ENCODE measurements at places on chromosomes 2 and 18.

- no peaks in the 10 kb centered on the region for H3K27me3 ChIP-seq
- H3K4me1 ChIP-seq, result no peaks in the 10 kb centered on the region
- H3K4me3 ChIP-seq, result no peak overlapping the region
- peaks cover 74% of the 10 kb centered on the region for H3K36me3 ChIP-seq
Measured at GRCh38 chr2:48461721-48462120, 68.2 kb upstream of the STON1 start.

GRCh38 chr2:52467189-52467588 lies 1300.4 kb upstream of the CHAC2 start:
- H3K4me1 ChIP-seq, result no peaks in the 10 kb centered on the region
- H3K27me3 ChIP-seq, result no peaks in the 10 kb centered on the region

- no peak overlapping the region for H3K4me3 ChIP-seq
- DNase-seq, result peak; percentile 66
- no peaks in the 10 kb centered on the region for H3K27me3 ChIP-seq
Measured at GRCh38 chr2:230798769-230799399, 65.9 kb upstream of the ITM2C start.

- no peak overlapping the region for H3K27ac ChIP-seq
- no peak overlapping the region for H3K4me3 ChIP-seq
- DNase-seq, result no peak
Measured at GRCh38 chr2:133063775-133064174, 393.8 kb upstream of the LYPD1 start.

DNA sequence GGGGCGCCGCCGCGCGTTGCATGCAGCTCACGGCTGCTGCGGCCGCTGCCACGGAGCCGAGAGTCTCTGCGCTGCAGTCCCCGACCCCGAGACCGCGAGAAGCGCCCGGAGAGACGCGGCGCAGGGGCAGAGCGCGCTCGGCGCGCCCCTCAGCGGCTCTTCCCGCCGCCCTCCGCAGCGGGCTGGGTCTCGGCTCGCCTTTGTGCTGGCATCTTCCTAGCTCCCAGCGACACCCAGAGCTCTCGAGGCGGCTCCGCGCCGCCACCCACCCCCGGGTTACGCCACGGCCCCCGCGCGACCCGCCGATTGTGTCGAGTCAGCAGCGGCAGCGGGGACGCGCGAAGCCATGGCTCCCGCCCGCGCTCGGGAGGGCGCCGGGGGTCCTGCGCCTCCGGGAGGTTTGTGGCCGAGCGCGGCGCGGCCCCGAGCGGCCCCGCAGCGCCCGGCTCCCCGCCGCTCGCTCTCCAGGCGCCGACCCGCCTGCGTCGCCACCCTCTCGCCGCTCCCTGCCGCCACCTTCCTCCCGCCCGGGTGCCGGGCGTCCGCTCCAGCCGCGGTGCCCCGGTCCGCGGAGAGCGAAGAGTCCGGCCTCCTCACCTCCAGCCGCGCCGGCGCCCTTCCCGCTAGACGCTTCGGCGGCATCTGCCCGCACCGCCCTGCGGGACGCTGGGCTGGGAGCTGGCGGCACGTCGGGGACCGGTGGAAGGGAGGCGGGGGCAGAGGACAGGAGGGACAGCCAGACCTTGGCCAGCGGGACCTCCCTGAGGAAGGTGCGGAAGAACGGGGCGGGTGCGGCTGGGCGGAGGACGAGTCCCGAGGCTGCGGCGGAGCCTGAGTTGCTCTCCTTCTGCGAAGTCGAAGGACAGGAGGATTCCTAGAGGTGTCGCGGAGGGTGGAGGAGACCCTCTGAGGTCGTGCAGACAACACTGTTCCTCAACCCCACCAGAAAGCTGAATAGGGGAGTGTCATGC lies 46.3 kb upstream of the CCDC150 start:
- H3K27ac ChIP-seq, result no peak within 1 kb of the TSS
- DNase-seq, result no peak
- H3K4me3 ChIP-seq, result no peak within 1 kb of the TSS
- H3K36me3 ChIP-seq, result no peaks in the 10 kb centered on the region
- peaks cover 12% of the 10 kb centered on the region for H3K27me3 ChIP-seq

- H3K4me1 ChIP-seq, result peaks cover 25% of the 10 kb centered on the region
- H3K27me3 ChIP-seq, result peaks cover 28% of the 10 kb centered on the region
- H3K4me3 ChIP-seq, result no peak within 1 kb of the TSS
Measured at GRCh38 chr2:113278742-113279139, at the start of gene PAX8. TSS of gene PAX8 (minus strand) at chr2:113278921. CDS start at chr2:113278394, 527 bp downstream.

GRCh38 chr2:71069376-71069775 lies 928 bp downstream of the NAGK start:
- H3K4me1 ChIP-seq, result peaks cover 64% of the 10 kb centered on the region
- peak overlapping the region; percentile 94 for H3K27ac ChIP-seq
- no peaks in the 10 kb centered on the region for H3K27me3 ChIP-seq
- peaks cover 11% of the 10 kb centered on the region for H3K36me3 ChIP-seq
- DNase-seq, result no peak
- H3K4me3 ChIP-seq, result peak overlapping the region; percentile 96

DNA sequence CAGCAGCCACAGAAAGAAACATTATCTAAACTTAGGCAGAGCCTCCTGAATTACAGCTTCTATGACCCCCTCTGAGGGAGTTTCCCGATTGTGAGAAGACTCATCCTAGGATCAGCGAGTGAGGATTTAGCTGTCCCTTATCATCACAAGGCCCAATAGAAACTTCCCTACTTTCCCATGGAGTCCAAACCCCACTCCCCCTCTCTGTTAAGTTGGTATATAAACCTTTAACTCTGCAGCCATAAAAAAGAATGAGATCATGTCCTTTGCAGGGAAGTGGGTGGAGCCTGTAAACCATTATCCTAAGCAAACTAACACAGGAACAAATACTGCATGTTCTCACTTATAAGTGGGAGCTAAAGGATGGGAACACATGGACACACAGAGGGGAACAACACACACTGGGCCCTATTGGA lies 78.8 kb downstream of the MYL12B start:
- no peaks in the 10 kb centered on the region for H3K36me3 ChIP-seq
- H3K27me3 ChIP-seq, result no peaks in the 10 kb centered on the region
- DNase-seq, result no peak
- H3K4me3 ChIP-seq, result no peak overlapping the region
- H3K27ac ChIP-seq, result no peak overlapping the region

All from CD4-positive, alpha-beta memory T cell (primary cell).